ENCODE measurements at places on chromosomes 16 and 17. TPM values are rescaled to one million over a fixed set of nuclear protein-coding genes. Genes with fewer than 3 reads are reported as not detected.

DNA sequence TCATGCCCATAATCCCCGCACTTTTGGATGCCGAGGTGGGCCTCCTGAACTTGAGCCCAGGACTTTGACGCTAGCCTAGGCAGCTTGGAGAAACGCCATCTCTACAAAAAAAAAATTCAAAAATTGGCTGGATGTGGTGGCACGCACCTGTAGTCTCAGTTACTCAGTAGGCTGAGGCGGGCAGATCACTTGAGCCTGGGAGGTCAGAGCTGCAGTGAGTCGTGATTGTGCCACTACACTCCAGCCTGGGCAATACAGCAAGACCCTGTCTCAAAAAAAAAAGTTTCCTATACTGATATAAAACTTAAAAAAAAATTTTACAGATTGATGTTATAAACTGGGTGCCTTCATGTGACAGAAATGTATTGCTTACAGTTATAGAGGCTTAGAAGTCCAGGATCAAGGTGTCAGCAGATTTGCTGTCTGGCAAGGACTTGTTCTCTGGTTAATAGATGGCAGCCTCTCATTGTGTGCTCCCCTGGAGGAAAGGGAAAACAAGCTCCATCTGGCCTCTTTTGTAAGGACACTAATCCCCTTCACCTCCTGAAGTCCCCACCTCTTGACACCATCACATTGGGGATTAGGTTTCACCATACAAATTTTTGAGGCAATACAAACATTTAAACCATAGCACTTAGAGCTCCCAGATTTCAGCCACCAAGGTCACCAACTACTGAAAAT is 8.5 kb upstream of the CES3 start:
- H3K27me3 ChIP-seq: peaks cover 34% of the 10 kb centered on the region
- no peak overlapping the region for H3K27ac ChIP-seq
- peaks cover 21% of the 10 kb centered on the region for H3K4me1 ChIP-seq
- no peaks in the 10 kb centered on the region for H3K36me3 ChIP-seq

GRCh38 chr16:70700101-70701020 is 14.5 kb upstream of the MTSS2 start:
- peaks cover 92% of the 10 kb centered on the region for H3K4me1 ChIP-seq
- no peaks in the 10 kb centered on the region for H3K36me3 ChIP-seq
- DNase-seq: peak; percentile 77
- H3K27me3 ChIP-seq: no peaks in the 10 kb centered on the region

The TBC1D26 gene
- not detected for total RNA-seq

DNA sequence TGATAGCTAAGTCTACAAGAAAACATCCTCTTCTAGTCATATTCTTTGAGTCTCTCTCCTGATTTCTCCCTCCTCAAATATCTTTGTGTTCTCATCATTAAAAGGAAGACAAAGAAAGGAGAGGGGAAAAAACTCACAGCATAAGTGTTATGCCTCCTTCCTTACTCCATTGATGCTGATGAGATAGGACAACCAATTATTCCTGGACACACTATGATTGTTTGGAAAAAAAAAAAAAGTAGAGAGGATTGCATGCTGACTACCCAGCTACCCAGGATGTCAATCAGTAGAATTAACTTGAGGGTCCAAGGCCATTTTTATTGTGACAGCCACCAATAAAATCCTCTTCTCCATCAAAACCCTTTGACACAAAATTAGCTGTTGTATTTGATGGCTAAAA is 299.1 kb upstream of the CDH8 start:
- no peak overlapping the region for H3K27ac ChIP-seq
- no peak overlapping the region for H3K4me3 ChIP-seq
- no peak for DNase-seq
- no peaks in the 10 kb centered on the region for H3K27me3 ChIP-seq

DNA sequence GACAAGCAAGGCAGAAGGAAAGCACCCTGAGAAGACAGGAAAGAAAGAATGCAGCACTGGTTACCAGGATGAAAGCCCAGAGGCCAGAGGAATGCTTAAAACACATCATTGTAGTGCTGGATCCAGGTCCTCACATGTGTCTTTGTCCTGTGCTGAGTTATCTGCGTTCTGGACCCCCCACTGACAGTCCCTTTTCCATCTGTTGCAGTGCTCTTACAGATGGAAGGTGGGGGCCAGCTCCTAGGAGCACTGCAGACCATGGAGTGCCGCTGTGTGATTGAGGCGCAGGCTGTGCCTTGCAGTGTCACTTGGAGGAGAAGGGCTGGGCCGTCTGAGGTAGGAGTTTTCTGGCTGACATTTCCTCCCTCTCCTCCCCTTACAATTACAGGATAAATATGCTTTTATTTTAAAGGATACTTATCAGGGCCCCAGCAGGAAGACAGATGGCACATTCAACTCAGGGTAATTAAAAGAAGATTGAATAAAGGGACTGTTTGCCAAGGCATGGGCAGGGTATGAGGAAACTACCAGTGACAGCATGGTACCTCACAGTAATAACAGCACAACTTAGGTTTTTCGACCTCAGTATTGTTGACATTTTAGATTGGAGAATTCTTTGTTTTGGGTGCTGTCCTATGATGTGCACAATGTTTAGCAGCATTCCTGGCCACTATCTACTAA is 3.0 kb downstream of the EME1 start:
- peaks cover 4% of the 10 kb centered on the region for H3K36me3 ChIP-seq
- H3K4me1 ChIP-seq: peaks cover 25% of the 10 kb centered on the region
- DNase-seq: no peak

The TMED6 gene
- not detected for total RNA-seq

GRCh38 chr17:65553009-65553645 is 8.3 kb downstream of the AXIN2 start:
- H3K27ac ChIP-seq: no peak overlapping the region
- DNase-seq: no peak
- H3K36me3 ChIP-seq: peaks cover 11% of the 10 kb centered on the region
- no peaks in the 10 kb centered on the region for H3K4me1 ChIP-seq
- no peaks in the 10 kb centered on the region for H3K27me3 ChIP-seq

The PRSS22 gene
- total RNA-seq: not detected

The RGS11 gene
- 16.4 TPM for total RNA-seq

DNA sequence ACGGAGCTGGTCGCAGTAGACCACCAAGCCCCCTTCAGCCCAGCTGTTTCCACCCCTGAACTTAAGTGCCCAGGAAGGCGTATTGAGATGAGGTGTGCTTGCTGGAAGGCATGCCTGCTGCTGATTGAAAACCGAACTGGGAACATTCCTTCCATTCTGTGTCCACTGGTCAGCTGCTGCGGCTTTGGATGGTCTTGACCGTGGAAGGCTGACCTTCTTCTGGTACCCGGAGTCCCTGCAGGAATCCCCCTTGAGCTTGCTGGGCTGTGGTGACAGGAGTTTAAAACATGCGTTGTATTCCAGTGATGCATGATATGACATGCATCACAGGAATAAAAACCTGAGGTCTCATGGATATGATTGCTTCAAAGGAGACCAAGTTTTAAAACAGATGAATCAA is 31.4 kb downstream of the IL4R start:
- no peaks in the 10 kb centered on the region for H3K27me3 ChIP-seq
- H3K36me3 ChIP-seq: peaks cover 93% of the 10 kb centered on the region
- H3K27ac ChIP-seq: no peak overlapping the region
- peaks cover 5% of the 10 kb centered on the region for H3K4me1 ChIP-seq
- no peak overlapping the region for H3K4me3 ChIP-seq

GRCh38 chr17:39791111-39791992 is 53.6 kb downstream of the GRB7 start:
- H3K27ac ChIP-seq: no peak overlapping the region
- peaks cover 67% of the 10 kb centered on the region for H3K27me3 ChIP-seq
- no peaks in the 10 kb centered on the region for H3K36me3 ChIP-seq
- H3K4me3 ChIP-seq: no peak overlapping the region
- DNase-seq: no peak
- H3K4me1 ChIP-seq: no peaks in the 10 kb centered on the region

- no peak overlapping the region for H3K4me3 ChIP-seq
- no peak for DNase-seq
- no peaks in the 10 kb centered on the region for H3K4me1 ChIP-seq
- peaks cover 9% of the 10 kb centered on the region for H3K27me3 ChIP-seq
- H3K36me3 ChIP-seq: no peaks in the 10 kb centered on the region
Measured at GRCh38 chr16:52709306-52709705, 162.4 kb upstream of the TOX3 start.

DNA sequence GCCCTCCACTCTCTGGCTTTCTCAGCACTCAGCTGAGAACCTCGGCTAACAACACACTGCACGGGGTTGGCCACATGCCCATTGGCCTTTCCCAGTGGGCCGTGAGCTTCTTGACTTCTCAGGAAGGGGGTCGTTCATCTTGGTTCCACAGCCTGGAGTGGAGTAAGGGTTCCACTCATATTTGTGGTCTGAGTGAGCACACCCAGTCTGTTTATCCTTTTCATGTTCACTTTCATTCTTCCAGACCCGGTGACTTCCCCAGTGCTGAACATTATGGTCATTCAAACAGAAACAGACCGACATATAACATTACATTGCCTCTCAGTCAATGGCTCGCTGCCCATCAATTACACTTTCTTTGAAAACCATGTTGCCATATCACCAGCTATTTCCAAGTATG is 8.2 kb downstream of the MILR1 start:
- H3K4me1 ChIP-seq: peaks cover 13% of the 10 kb centered on the region
- H3K36me3 ChIP-seq: no peaks in the 10 kb centered on the region
- no peak overlapping the region for H3K4me3 ChIP-seq
- DNase-seq: no peak
- H3K27ac ChIP-seq: no peak overlapping the region
- no peaks in the 10 kb centered on the region for H3K27me3 ChIP-seq

The SLC12A3 gene
- total RNA-seq: not detected

The ABCC3 gene
- total RNA-seq: 0.88 TPM

The NLRC3 gene
- total RNA-seq: 0.93 TPM

DNA sequence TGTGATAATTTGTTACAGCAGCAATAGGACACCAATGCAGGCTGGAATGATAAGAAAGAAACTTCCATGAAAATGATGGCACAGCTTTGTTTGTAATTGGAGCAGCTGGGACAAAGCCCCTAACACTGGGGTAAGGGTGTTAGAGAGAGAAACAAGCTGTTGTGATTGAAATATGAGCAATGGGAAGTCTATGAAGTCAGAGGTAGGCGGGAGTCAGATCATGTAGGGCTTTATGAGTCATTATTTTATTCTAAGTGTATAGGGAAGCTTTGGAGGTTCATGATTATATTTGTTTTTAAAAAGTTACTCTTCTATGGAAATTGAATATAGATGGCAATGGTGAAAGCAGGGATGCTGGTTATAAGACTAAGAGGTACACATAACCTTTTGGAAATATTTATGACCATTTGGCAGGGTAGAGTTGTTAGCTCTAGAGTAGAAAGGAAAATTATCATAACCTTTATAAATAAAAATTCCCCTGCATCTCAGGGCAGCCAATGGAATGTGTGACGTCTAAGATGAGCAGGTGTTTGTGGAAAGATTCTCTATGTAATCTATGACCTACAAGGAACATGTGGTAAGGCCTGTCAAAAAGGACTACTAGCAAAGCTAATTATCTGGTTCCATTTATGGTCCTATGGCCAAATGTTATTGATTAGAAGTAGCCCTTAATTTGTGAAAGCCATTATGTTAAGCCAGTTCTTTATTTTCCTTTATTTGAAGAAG is 85.6 kb downstream of the KCNJ2 start:
- H3K4me3 ChIP-seq: no peak overlapping the region
- DNase-seq: no peak
- no peak overlapping the region for H3K27ac ChIP-seq
- H3K4me1 ChIP-seq: no peaks in the 10 kb centered on the region
- H3K27me3 ChIP-seq: no peaks in the 10 kb centered on the region
- H3K36me3 ChIP-seq: no peaks in the 10 kb centered on the region

- peak; percentile 63 for DNase-seq
- H3K4me3 ChIP-seq: peak overlapping the region; percentile 23
- H3K36me3 ChIP-seq: peaks cover 48% of the 10 kb centered on the region
- H3K27me3 ChIP-seq: no peaks in the 10 kb centered on the region
- H3K27ac ChIP-seq: peak overlapping the region; percentile 98
Measured at GRCh38 chr17:76681222-76682137, 29.3 kb downstream of the MXRA7 start.

The KRTAP4-1 gene
- total RNA-seq: not detected

DNA sequence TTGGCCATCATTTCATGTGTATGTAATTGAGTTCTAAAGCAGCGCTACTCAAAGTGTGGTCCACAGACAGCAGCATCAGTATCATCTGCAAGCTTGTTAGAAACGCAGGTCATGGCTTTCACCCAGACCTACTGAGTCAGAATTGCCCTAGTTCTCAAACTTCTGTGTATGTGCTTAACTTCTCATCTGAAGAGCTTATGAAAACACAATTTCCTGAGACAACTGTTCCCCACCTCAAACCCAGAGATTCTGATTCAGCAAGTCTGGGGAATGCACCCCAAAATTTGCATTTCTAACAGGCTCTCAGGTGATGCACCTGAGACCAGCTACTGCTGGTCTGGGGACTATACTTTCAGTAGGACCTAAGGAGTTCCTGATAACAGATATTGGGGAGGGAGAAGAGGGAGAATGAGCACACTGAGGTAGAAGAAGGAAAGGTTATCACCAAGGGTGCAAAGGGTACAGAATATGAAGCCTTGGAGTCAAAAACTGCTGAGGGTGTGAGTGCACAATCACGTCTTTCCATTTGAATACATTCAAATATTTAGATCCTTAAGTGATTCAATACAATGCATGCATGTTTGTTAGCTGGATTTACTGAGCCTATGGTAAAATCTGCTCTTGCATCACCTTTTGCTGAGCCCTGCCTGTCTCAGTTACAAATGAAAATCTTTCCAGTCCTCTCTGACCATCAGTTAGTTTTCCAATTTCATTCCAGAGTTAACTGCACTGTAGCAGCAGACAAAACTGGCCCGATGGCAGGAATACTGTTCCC is 29.2 kb upstream of the SKAP1 start:
- H3K36me3 ChIP-seq: no peaks in the 10 kb centered on the region
- DNase-seq: no peak
- no peak overlapping the region for H3K4me3 ChIP-seq
- no peak overlapping the region for H3K27ac ChIP-seq

GRCh38 chr17:43327421-43327820 is 71.4 kb upstream of the ARL4D start:
- H3K27ac ChIP-seq: no peak overlapping the region
- H3K27me3 ChIP-seq: no peaks in the 10 kb centered on the region
- no peaks in the 10 kb centered on the region for H3K36me3 ChIP-seq
- H3K4me3 ChIP-seq: no peak overlapping the region
- no peaks in the 10 kb centered on the region for H3K4me1 ChIP-seq
- DNase-seq: no peak

Data from left ventricle myocardium inferior (tissue), 1 donor.